ENCODE measurements at places on chromosomes 4 and X.
A peak's percentile ranks its signal among the peaks of the same experiment; 100 is the strongest.

- no peak for DNase-seq
These were observed 73.4 kb downstream of the NBDY start for GRCh38 chrX:56802428-56802827.

GRCh38 chr4:35884714-35885480 lies 359.4 kb downstream of the ARAP2 start:
- DNase-seq: no peak

DNA sequence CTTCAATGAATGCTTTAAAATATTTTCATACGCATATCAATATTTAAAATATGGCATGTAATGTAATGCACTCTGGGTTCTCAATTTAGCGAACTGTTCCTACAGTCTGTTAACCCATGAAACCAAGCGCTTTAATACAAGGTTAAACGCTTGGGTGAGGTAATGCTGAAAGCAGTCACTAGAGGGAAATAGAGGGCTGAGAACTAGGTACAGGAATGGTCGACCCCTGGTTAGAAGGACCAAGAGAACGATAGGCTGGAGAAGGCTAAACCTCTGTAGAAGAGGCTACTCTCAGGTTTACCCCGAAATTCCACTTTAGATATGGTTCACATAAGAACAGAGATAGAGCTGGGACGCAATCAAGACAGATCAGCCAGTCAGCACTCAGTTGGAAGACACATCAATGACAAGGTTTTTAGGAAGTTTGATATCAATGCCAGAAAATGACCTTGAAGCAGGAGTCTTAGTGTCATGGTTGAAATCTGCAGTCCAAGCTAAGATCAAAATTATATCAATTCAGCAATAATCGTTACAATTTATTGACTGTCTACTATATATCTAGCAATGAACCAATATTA lies 26.9 kb downstream of the ARSJ start:
- DNase-seq: peak; percentile 9

- DNase-seq: no peak
These were observed 39.7 kb downstream of the ENPEP start for GRCh38 chr4:110515676-110516075.

- DNase-seq: no peak
These were observed 125.7 kb downstream of the CAMK2D start for GRCh38 chr4:113635739-113636437.

GRCh38 chrX:31609130-31609529 lies 537.3 kb upstream of the FTHL17 start:
- DNase-seq: no peak

DNA sequence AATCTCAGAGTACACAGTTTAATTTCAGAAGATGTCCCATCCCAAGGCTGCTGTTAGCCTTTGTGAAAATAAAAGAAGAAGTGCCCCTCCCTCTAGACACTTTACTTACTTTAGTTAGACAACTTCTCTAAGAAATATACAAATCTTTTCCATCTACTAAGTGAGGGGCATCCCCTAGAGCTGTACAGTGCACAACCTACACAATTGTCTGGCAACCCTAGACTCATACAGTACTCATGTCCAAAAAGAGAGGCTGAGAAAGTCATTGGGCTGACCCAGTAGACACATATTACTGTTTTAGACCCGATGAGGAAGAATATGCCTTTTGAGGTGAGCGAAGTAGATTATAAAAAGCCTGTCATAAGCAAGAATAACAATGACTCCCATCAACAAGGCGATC lies 297.6 kb downstream of the IDS start:
- DNase-seq: no peak

DNA sequence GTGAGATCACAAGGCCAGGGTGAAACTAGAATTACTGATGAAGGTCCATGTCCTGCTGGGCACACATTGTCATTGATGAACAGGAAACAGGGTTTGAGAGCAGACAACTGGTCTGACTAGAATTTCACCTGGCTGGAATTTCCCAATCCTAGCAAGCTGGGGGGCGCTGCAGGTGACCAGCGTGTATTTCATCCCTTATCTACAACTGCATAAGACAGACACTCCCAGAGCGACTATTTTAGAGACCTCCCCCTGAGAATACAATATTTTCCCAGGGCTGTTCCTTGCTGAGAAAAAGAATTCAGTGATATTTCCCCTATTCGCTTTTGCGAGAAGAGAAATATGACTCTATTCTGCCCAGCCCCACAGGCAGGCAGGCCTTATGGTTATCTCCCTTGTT lies 432.6 kb upstream of the GALNT7 start:
- no peak for DNase-seq

GRCh38 chr4:73821325-73821724 lies 15.2 kb upstream of the CXCL6 start:
- DNase-seq: no peak

- DNase-seq: no peak
These were observed 112.2 kb upstream of the ENPP6 start for GRCh38 chr4:184329659-184330400.

DNA sequence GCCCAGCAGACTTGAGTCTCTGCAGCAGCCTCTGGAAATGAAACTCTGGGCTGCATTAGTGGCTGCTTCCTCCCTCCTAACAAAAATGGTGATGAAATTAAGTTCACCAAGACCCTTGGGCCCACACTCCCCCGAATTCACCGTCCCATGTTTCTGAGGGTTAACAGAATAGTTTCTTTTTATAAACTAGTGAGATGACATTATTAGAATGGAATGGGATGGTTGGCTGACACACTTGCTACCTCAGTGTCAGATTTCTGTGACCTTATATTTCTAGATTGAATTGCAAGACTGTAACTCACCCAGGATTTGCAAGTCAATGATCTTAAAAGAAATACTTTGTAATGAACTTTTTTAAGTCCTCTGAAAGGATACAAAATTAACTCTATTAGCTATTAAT lies 127.1 kb downstream of the SHROOM3 start:
- DNase-seq: no peak

DNA sequence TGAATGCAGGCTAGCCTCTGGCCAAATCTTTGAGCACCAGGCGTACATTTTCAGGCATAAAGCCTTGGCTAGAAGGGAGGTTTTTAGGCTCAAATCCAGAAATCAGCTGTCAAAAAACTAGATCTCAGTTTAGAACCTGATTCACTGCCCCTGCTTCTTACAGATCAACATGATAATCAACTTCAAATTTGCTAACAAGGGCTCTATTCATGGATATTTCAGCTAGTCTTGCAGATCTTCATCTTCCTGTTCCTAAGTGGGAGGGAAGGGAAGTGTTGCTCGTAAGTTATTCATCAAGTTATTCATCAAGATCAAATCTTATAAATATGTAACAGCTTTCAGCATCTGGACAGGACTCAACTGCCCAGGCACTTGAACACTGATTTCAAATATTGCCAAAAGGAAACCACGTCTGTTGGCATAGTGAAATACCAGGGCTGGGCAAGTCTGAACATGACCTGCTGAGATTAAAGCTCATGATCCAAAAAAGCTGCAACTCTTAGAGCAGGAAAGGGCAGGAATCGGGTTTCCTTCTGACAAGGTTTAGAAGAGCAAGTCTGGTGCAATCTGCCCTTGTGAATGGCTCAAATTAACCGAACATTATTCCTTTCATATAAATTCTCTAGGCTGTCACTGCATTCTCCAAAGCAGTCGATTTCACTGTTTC lies 200.3 kb downstream of the PDGFC start:
- no peak for DNase-seq

DNA sequence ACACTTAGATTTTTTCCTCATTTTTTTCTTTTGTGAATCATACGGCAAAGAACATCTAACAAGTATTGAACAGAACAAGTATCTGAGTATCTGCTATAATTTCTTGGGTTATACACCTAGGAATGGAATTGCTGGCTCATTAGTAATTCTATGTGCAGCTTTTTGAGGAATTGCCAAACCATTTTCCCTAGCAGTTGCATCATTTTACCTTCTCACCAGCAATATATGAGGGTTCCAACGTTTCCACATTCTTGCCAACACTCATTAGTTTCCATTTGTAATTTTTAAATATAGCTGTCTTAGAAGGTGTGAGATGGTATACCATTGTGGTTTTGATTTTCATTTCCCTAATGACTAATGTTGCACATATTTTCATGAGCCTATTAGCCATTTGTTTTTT lies 41.1 kb upstream of the DCAF8L1 start:
- no peak for DNase-seq

GRCh38 chr4:69764311-69764710 lies 3.9 kb upstream of the SULT1B1 start:
- DNase-seq: no peak

DNA sequence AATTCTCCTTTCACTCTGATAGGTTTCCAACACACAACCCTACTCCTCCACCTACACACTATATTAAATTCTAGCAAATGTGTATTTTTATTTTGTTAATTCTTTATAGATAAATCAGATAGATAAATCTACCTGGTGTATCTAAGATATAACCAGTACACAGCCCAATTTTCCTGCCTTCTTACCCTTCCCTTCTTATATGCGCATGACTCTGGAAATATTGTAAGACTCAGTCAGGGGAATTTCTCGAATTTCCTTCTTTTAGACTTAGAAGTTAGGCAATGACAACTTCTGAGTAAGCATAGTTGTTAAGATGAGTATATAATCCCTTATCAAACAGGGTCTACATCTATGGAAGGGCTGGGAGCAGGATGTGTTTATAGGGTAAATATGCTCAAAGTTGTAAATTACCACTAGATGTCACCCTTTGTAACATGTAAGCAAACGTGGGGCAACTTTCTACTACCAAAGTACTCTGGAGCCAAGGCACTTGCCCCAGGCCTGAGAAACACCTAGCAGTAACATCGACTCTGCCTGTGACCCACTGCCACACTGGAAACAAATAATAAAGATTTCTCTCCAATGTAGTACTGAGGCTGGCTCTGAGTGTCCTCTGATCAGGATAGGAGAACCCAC lies 444.7 kb downstream of the IQCM start:
- no peak for DNase-seq

- no peak for DNase-seq
These were observed 40.8 kb downstream of the PDE5A start for GRCh38 chr4:119587796-119588195.

DNA sequence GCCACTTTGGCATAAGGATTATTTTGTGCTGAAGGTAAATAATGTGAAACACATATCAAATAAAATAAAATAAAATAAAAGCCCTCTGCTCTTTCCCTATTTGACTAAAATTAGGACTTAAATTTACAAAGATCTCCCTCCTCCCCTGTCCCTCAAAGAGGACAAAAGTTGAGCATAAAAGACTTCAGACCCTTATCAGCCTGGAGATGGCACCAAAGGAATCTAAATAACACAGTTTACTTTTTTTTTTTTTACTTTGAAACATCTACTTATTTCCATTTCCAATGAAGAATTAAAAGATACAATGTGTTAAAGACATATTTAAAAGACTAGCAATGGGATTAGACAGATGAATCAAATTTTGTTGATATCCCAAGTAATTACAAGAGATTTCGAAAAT lies 89.7 kb downstream of the EPHA5 start:
- DNase-seq: no peak

DNA sequence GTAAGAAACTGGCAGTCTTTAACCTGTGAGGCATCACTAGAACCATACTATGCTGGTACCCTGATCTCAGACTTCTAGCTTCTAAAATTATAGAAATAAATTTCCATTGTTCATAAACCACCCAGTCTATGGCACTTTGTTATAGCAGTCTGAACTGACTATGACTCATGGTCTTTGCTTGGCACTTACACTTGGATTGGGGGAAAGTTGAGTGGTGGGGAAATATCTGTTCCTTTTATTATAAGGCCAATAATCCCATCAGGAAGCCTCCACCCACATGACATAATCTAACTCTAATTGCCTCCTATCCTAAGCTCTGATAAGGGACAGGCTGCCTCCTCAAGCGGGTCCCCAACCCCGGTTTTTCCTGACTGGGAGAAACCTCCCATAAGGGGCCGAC lies 61.4 kb upstream of the PACRGL start:
- DNase-seq: no peak

DNA sequence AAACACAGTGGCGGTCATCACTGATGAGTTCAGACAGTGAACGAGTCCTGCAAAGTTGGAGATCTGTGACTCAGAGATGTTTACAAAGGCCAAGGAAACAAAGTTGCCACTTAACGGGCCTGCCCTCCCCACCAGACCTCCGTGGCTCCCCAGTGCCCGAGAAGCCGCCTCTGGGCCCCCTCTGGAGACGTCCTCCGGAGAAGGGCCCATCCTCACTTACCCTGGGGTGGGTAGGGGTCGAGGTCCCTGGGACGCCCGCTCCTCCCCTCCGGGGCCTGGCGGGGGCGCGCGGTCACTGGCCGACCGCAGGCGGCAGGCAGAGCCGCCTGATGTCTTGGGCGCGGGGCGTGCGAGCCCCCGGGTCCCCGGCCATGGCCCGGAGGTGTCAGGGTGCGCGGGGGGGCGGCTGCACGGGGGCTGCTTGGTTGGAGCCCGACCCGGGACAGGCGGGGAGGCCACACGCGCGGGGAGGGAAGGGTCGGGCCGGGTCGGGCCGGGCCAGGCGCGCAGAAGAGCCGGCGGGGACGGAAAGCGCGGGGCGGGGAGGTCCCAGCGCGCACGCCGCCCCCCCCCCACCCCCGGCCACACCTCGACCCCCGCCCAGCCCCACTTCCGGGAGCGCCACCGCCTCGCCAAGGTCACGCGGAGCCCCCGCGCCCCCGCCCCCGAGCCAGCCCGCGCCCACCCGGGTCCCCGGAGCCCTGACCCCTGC lies 529 bp downstream of the DHRSX start:
- peak; percentile 37 for DNase-seq

Measured in activated gamma-delta T cell treated with Interleukin-2 at 50 U/mL for 16 hours (primary cell).